ENCODE measurements at places on chromosomes 6 and 20.

- DNase-seq = no peak
Measured at GRCh38 chr6:169865346-169866139, 114.1 kb downstream of the ERMARD start.

GRCh38 chr20:38897267-38897666, 28.9 kb upstream of the FAM83D start:
- no peak for DNase-seq

DNA sequence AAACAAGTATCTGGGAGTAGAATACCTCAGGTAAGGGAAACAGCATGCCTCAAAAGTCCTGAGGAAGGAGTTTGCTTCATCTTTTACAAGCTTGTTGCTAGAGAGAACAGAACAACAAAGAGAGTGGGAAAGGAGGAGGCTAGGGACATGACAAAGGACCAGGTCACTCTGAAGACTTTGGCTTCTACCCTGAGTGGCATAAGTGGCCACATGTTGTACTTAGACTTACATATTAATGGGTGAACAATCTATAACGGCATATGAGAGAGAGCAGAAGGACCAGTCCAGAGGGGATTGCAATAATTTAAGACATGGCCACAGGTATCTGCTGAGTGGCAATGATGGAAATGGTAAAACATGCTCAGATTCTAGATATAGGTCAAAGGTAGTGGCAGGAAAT, 668.3 kb upstream of the ADGRB3 start:
- no peak for DNase-seq

DNA sequence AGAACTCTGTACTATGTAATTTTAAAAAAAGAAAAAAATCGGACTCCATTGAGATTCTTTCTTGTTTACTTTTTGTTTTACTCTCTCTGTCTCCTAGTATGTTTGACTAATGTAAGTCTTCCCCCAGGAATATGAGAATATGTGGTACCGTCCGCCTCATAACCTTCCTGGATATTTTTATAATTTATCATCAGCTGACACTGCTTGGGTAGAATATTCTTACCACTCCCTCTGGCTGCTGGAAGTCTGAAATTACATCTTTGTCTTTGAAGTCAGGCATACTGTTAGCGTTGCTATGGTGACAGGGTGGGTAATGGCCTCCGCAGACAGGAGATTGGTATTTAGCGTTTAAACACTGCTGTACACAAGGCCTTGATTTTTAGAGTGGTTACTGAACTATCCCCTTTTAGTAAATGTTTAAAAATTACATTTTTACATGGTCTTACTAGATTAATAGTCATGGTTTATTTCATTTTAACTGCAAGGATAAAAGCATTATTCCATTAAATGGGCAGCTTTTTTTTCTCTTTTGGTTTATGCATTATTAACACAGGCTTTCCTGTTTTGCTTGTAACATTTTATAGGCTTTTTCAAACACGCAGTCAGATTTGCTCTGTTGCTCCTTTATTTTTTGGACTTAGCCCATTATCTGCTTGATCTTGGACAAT, 176.4 kb downstream of the ARID1B start:
- DNase-seq = peak; percentile 76

DNA sequence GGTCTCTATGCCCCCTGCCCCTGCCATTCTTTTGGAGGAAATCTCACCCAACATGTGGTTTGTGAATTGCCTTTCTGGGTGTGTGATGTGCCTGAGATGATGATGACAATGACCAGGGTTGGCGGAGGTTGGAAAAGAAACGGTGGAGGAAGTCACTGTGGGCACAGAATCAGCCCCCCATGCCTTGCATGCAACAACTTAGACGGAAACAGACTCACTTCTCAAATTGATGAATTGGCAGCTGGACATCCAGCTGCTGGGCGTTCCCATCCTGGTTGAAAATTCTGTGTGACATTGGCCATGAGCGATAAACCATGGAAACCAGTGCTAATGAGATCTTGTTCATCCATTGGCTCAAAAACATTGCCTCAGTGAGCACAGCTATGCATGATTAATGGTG, 95.8 kb upstream of the LY86 start:
- DNase-seq = no peak

DNA sequence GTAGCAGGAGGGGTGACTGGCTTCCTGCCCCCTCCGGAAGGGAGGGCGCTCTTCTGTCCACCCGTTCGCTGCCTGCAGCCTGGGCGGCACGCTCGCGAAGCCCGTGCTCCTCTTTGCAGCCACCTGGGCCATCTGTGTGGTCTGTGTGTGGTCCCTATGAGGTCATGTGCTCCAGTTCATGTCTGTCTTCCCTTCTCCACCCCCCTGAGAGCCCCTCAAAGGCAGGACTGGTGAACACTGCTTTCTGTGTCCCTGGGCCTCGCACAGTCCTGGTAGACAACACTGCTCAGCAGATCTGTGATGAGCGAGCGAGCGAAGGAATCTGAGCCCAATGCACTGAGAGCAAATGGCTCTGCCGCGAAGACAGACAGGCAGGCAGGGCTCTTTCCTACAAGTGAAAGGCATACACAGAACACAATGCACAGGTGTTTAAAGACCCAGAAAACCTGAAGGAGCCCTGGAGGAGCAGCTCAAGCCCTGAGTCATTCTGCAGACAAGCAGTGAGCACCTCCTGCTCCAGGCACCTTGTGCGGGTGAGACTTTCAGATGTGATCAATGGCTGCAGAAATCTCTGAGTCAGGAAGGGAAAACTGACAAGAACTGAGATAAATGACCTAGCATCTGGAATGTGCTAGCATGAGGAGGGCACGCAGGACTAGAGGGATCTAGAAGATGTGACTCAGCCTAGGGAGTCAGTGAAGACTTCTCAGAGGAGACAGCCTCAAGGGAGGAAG, 27.1 kb downstream of the PPP1R3G start:
- DNase-seq = peak; percentile 34

GRCh38 chr20:33443512-33444239, at the start of gene SNTA1:
Gene SNTA1 (minus strand): TSS chr20:33443763. CDS start chr20:33443620, 143 bp downstream.
- DNase-seq = peak; percentile 93

DNA sequence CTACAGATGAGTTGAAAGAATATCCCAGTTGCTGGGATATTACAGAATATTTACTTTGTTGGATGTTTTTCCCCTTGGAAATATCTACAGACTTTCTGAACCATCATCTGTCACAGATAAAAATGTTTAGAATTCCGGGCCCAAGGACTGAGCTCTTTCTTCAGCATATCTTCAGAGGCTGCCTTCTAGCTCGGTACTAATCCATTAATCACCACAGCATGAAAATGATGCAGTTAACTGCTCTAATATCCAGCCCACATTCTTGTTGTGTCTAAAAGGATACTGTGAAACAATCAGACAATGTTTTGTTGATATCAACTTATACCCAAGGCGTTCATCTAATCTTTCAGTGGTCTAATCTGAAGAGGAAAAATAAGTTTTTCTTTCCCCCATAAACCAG, 247.4 kb downstream of the TBC1D32 start:
- no peak for DNase-seq

DNA sequence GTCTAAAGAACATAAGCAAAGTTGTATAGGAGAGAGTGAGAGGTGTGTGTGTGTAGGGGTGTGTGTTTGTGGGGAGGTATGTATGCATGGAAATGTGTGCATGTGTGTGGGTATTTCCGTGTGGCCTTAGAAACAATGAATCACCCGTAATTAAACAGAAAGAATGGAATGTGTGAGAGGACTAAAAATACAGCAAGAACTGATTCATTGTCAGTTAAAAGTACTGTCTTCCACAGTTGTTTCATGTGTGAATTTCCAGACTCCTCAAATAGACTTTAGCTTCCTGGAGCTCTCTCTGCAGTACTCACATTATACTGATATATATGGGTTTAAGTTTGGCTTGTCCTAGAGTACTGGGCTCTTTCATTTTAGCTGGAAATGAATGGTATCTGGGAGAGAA, 145.7 kb downstream of the RIMS1 start:
- peak; percentile 8 for DNase-seq

DNA sequence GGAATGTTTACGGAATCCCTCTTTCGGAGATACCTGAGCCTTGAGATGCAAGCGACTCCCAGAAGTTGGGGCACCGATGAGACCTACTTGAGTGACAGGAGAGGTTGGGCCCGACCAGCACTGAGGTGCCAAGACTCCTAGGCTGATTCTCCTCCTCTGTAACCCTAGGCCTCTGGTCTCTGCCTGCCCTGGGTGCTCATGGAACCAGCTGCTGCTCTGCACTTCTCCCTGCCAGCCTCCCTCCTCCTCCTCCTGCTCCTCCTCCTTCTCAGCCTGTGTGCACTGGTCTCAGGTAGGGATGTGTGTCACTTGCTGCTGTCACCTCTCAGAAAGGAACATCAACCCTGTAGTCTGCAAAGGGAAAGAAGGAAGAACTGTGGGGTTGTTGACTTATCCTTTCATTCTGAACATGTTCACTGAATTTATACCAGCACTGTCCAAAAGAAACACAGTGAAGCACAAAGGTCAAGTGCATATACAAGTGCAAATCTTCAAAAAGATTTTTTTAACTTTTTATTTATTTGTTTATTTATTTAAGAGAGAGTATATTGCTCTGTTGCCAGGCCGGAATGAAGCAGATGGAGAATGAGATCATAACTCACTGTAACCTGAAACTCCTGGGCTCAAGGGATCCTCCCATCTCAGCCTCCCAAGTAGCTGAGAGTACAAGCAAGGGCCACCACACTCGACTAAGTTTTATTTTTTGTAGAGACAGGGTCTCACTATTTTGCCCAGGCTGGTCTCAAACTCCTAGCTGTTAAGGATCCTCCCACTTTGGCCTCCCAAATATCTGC, 913 bp downstream of the BTN2A2 start:
- DNase-seq = peak; percentile 26

DNA sequence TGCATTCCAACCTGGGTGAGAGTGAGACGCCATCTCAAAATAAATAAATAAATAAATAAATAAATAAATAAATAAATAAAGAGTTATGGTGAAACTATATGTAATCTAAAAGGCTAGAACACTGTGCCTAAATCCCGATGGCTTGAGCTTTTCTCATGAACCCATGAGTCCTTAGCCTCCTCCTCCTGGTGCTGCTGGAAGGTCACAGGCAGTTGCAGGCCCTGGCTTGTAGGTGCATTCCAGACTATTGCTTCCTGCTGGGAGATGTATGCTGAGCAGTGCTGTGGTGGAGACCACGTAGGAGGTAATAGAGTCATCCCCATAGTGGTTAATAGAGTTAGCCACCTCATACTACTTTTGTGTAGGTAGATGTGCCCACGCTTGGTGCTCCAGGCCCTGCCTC, 12.5 kb downstream of the PTK7 start:
- no peak for DNase-seq

DNA sequence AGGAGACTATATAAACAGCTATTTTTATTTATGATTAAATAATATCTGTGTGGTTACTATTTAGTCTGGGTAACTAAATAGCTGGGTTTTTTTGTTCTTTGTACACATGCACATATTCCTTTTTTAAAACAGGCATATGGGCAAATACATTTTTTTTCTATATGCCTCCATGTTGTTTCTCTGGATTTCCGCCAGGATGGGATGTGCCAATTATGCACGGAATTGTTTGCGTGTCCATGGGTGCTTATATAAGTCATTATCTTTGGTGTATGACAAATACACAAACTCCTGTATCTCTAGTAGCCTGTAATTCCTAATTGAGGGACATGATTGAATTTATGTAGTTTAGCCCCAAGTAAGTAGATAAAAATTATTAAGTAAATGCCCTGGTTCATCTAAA, 226.9 kb downstream of the BCKDHB start:
- no peak for DNase-seq

- DNase-seq = no peak
Measured at GRCh38 chr20:47490795-47491194, 10.9 kb upstream of the NCOA3 start.

GRCh38 chr6:138078491-138078890, 28.7 kb downstream of the PERP start:
- no peak for DNase-seq

GRCh38 chr6:166251211-166251610, 57.0 kb downstream of the PRR18 start:
- no peak for DNase-seq

GRCh38 chr20:1891263-1892118, 3.7 kb upstream of the SIRPA start:
- no peak for DNase-seq

GRCh38 chr6:149118737-149119653, 198.5 kb upstream of the TAB2 start:
- DNase-seq = no peak

GRCh38 chr6:55713436-55713835, 134.4 kb upstream of the HMGCLL1 start:
- peak; percentile 61 for DNase-seq

GRCh38 chr6:170006900-170007467, 255.6 kb downstream of the ERMARD start:
- DNase-seq = no peak

GRCh38 chr6:39217177-39217864, 12.0 kb downstream of the KCNK5 start:
- peak; percentile 100 for DNase-seq

DNA sequence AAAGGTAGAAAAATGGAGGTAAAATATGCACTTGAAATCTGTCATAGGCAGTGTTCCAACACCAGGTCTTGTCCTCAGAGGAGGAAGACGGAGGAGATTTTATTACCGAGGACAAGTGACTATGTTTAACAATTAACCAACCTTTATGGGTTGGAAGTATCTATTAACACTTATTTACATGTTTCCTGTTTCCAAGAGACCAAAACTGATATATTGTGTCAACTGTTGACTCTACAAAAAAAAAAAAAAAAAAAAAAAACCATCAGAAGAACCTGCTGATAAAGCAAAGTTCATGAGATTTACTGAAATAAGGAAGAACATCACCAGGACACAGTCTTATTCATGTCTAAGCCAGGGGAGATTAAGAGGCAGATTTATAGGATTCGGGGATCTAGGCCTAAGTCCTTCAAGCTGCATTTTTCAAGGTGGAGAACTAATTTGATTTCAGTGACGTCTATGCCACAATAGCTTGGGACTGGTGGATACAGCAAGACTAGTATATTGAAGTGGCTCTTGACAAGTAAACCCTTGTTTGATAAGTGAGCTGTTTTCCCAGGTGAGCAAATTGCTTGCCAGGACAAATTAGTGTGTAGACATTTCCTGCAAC, 126.6 kb upstream of the NAA20 start:
- no peak for DNase-seq

GRCh38 chr6:156839591-156840001, 62.4 kb downstream of the ARID1B start:
- DNase-seq = no peak

DNA sequence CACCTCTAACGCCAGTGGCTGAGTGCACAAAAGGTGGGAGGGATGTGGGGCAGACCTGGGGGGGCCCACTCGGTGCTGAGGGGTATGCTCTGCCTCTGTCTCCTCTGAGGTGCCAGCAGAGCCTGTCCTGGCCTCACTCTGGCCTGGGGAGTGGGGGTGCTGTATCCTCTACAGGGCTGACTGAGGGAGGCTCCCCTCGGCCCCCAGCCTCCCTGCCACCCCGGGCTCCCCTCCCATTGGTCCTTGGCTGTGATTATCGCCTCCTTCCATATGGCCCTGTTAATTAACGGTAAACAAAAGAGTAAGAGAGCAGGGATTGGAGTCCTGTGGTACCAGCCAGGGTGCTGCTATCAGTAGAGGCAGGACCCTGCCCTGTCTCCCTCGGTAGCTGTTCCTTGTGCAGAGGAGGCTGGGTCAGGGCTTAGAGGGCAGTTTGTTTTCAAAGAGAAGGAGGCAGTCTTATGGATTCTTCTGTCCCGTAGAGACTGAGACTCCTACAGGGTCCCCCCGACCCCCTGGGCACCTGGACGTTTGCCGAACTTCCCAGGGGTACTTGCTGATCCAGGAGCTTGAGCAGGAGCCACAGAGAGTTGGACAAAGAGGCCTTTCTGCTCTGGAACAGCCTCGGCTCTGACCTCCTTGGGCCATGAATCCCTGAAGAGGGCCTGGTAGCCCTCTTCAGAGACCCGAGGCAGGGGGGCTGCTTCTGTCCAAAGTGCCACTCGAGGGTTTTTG, 1.8 kb downstream of the MYT1 start:
- DNase-seq = no peak
